ENCODE measurements at places on chromosomes 6 and 20.

DNA sequence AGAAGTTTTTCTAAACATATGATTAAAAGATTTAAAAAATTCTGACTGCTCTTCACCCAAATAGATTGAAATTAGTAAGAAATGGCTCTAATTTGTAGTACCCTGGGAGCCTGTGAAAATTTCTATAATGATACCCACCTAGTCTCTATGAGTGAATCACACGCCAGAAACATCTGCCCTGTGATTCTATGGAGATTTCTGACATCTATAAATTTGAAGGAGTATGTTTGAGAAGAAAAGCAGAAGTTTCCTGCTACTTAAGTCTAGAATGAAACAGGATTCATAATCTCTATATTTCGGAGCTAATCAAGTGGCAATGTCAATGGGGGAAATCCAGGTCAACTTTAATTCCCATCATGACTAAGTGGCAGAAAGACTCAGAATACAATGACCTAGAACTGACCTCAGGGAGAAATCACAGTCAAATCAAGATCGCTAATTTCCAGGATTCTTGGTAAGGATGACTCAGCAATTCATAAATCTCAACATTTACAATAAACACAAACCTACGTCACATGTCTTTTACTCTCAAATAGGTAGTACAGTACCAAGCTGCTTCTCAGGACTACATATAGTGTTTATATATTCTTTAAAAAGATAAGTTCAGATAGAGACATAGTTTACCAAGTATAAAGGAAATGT lies 186.2 kb upstream of the TNFAIP3 start:
- DNase-seq: no peak

GRCh38 chr6:83097204-83097603 lies 29.7 kb downstream of the DOP1A start:
- DNase-seq: no peak

GRCh38 chr6:73614802-73615201 lies 39.0 kb downstream of the SLC17A5 start:
- peak; percentile 14 for DNase-seq

DNA sequence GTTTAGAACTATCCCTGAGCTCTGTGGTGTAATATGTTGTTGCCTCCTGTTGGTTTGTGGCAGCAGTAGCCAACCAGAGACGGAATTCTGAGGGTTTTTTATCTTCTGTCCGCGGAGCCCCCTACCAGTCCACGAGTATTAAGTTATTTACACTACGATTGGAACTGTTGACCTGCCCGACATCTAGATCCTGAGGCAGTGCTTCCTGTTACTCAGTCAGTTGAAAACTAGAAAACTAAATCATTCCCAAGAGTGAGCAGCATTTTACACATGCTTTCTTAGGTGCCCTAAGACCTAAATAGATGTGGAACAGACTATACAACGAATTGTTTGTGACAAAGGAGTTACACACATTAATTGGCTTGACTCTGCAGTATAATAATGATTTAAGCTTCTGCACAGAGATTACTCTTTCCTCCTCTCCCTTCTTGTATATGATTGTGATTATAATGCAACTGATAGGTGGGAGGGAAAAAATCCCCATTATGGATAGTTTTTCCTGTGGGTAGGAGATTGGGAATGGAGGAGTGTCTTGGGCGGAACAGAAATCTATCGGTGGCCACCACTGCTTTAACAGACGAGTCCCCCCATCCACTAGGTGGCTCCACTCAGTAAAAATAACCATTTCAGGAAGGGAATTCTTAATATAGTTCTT lies 1.7 kb downstream of the LOC128125822 start:
- peak; percentile 84 for DNase-seq

DNA sequence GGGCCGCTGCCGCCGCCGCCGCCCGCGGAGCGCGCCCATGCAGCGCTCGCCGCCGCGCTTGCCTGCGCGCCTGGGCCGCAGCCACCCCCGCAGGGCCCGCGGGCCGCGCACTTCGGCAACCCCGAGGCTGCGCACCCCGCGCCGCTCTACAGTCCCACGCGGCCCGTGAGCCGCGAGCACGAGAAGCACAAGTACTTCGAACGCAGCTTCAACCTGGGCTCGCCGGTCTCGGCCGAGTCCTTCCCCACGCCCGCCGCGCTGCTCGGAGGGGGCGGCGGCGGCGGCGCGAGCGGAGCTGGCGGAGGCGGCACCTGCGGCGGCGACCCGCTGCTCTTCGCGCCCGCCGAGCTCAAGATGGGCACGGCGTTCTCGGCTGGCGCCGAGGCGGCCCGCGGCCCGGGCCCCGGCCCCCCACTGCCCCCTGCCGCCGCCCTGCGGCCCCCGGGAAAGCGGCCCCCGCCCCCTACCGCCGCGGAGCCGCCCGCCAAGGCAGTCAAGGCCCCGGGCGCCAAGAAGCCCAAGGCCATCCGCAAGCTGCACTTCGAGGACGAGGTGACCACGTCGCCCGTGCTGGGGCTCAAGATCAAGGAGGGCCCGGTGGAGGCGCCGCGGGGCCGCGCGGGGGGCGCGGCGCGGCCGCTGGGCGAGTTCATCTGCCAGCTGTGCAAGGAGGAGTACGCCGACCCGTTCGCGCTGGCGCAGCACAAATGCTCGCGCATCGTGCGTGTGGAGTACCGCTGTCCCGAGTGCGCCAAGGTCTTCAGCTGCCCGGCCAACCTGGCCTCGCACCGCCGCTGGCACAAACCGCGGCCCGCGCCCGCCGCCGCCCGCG lies 730 bp downstream of the INSM1 start:
- peak; percentile 10 for DNase-seq

GRCh38 chr6:158647501-158647900 lies 2.4 kb upstream of the SYTL3 start:
- no peak for DNase-seq

- DNase-seq: no peak
Measured at GRCh38 chr6:5457041-5457440, 195.7 kb downstream of the FARS2 start.

DNA sequence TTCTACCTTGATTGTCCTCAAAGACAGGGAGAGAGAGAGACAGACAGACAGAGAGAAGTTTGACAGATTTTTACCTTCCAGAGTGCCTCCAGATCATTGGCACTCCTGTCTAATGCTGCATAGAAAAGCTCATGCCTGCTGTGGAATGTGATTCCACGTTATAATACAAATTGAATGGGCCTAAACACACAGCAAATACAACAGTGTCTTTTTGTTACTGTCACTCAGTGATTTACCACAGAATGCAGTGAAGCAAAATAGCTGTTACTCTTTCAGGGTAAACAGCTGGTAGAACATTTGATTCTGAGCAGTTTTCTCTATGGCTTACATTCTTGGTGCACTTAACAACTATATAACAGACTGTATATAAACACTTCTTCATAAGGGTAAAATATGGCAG lies 558.7 kb downstream of the LMBRD1 start:
- no peak for DNase-seq

DNA sequence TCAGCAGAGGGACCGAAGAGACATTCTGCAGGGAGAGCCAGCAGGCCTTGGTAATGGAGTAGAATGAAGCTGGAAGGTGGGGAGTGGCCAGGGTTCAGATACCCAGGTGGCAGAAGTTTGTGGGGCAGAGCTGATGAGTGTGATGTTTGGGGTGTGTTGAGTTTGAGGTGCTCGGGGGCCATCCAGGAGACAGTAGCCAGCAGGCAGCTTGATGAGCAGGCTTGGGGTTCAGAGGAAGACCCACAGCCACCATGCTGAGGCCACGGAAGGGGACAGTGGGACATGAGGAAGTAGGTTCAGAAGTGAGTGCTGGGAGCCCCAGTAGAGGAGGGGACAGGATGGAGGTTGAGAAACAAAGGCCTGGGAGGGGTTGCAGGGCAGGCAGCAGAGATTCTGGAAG lies 11.1 kb upstream of the FOXS1 start:
- no peak for DNase-seq

- no peak for DNase-seq
Measured at GRCh38 chr6:112149236-112149635, 61.8 kb downstream of the FAM229B start.

- DNase-seq: peak; percentile 48
Measured at GRCh38 chr6:44925100-44925739, 402.9 kb upstream of the RUNX2 start.

GRCh38 chr6:47633141-47633540 lies 65.2 kb upstream of the ADGRF4 start:
- DNase-seq: peak; percentile 19

DNA sequence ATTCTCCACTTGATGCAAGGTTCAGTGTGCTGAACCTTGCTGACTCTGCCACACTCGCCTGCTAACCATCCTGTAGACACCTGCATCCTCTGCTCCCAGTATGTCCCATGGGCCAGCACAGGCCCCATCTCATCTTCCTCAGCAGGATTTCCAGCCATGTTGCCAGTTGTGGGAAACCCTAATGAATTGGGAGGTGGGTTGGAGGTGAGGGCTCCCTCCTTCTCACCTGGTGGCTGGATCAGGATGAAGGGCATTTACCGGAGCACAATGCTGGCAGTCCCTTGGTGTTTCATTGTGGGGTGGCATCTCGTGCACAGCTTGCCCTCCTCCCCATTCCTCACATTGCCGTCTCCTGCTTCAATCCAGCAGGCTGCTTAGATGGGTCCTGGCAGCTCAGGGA lies 204.3 kb upstream of the FOXQ1 start:
- no peak for DNase-seq

- no peak for DNase-seq
Measured at GRCh38 chr20:64159286-64159680, 5.0 kb upstream of the MYT1 start.

DNA sequence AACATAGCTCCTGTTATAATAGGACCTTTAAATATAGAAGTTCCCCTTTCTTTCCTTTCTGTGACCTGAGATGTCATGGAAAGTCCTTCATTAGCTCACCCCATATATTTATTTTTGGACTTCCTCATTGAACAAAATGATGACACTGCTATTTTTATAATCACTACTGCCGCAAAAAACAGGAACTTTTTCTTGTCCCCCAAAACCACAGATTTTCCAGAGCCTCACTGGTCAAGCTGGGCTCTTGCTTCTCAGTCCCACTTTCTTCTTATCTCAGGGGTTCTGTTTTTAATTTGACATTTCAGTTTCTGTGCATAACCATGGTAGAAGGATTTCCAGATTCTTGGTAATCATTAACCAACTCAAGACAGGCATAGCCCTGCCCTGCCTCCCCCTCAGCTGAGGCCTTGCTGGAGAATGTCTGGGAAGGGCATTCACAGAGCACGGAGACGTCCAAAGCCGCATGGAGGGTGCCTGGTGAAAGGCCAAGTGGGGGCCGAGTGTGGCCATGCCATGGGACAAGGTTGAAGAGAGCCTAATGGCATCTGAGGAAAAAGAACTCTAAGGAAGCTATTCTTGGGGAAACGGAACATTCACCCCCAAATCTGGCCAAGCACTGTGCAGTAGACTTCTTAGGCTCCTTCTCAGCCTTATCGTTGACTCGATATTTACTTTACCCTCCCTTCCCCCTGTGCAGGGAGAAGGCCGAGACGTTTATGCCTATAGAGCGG lies 73.7 kb downstream of the EDN1 start:
- DNase-seq: no peak

GRCh38 chr20:45293041-45294002 lies 13.3 kb upstream of the RBPJL start:
- peak; percentile 95 for DNase-seq

GRCh38 chr6:137970368-137970767 lies 103.3 kb downstream of the TNFAIP3 start:
- DNase-seq: no peak

DNA sequence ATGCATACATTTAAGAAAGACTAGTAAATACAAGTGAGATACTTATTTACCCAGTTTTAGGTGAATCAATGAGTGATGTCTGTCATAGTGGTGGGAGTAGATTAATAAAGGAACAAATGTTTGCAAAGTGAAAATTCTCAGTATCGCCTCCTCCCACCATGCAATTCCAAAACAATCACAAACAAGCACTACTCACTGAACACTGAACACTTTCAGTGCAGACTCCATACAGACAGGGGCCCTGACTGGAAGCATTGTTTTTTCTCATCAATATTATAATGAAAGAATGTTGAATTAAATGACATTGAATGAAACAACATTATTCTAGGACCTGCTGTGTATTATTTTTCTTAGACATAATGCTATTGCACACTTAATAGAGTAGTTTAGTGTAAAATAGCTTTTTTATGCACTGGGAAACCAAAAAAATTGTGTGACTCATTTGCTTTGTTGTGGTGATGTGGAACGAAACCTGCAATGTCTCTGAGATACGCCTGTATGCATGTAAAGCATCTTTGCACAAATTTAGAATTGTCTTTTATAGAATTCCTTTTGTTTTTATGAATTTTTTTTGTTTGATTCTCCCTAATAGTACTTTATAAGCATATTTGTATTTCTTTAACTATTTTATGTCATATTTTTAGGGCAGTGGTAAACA lies 317.5 kb downstream of the UTRN start:
- no peak for DNase-seq

DNA sequence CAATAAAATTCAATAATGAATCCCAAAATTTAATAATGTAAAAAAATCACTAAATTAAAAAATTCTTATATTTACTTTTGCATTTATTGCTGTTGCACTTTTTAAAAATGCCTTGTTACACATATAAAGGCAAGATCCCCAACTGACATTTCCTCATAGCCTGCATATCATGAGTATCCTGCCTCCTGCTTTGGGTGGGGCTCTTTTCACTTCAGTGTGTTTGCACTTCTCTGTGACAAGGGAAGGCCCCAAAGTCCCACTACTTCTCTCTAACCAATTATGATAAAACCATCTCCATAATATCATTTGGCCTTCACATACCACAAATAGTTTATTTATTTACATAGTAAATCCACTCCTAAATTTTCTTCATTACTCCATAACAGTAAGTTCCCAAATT lies 446.1 kb upstream of the MARCKS start:
- DNase-seq: no peak

DNA sequence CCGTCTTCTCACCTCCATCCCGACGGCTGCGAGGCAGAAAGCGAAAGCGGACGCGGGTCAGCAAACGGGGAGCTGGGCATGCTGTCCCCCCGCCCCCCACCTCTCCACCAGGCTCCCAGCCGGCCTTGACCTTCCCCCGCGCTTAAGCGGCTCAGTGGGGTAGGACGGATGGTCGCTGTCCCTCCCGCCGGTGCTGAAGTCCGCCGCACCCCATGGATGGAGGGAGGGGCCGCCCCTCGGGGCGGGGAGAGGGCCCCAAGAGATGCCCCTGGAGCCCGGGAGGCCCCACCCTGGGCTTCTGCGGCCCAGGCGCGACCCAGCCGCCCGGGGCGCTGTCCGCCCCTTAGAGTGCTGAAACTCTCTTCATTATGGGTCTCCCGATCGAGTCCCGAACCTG lies at the start of gene KCNB1:
TSS of gene KCNB1 (minus strand) at position 48 of the 397 bp plus-strand sequence. CDS start 188 bp downstream, outside the sequence.
- peak; percentile 94 for DNase-seq

DNA sequence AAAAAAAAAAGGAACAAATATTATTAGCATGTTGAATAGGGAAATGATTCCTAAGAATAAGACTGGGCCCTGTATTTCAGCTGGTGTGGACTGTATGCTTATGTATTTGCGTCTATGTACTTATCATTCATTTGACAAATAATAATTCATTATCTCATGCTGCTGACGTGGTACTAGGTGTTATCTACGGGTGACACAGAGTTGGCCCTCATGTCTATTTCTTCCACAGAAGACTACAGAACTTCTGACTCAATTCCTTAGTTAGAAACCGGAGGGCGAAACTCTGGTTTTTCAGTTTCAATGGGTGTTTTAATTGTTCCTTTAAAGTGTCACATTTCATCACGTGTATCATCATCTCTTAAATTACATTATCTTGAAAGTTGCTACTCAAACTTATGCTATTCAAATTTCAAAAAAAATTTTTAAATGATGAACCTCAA lies 305.9 kb downstream of the CLIC5 start:
- no peak for DNase-seq

All from GM23338 (cell line).